ENCODE measurements at places on chromosomes 13 and 19.

GRCh38 chr13:90547272-90547790 lies 800.2 kb upstream of the MIR17HG start:
- no peak for DNase-seq

DNA sequence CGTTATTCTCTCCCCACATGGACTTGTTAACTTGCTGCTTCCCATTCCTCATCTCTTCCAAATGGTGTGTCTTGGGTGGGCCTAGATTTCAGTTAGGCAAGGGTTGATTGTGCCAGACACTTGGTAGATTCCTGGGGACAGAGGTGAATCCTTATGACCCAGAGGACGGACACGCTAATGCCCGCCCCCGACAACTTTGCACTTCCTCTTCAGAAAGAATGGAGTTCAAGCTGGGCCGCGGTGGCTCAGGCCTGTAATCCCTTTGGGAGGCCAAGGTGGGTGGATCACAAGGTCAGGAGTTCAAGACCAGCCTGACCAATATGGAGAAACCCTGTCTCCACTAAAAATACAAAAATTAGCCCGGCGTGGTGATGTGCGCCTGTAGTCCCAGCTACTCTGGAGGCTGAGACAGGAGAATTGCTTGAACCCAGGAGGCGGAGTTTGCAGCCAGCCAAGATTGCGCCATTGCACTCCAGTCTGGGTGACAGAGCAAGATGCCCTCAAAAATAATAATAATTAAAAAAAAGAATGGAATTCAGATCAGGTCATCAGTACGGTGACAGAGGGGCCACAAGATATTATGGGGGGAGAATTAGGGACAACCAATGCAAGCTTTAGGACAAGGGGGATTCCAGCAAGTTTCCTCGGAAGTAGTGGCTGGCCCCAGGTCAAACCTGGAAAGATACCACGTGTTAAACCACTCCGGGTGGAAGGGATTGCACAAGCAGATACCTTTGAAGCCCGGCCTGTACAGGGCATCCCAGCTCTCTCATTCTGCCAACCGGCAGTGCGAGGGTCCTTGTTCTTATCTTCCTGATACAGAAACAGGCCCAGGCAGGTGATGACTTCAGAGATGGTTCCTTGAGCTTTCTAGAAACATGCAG lies 2.7 kb downstream of the MYO9B start:
- no peak for DNase-seq

DNA sequence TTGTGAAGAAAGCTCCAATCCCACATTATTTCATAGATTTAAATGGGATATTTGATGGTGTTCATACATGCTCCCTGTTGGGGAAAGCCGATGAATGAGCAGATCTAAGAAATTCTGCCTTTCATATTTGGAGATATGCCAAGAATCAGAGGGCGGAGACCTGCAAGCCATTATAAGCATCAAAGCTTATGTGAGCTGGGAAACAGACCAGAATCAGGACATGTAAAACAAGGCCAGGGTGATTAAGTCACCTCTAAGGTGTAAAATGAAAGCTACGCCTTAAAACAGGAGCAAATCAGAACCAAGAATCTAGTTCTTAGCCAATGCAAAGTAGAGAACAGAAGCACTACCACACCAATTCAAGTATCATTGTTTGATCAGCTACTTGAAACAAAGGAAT lies 392.4 kb downstream of the DCT start:
- DNase-seq, result no peak

- no peak for DNase-seq
These were observed 7.4 kb downstream of the SLC35E1 start for GRCh38 chr19:16564842-16565241.

- no peak for DNase-seq
These were observed 7.2 kb downstream of the SIN3B start for GRCh38 chr19:16836115-16837034.

GRCh38 chr19:48616491-48617056 lies 1.7 kb upstream of the FAM83E start:
- DNase-seq, result no peak

GRCh38 chr13:33494596-33495204 lies 209.1 kb upstream of the STARD13 start:
- no peak for DNase-seq

GRCh38 chr13:51770681-51771417 lies 33.1 kb downstream of the DHRS12 start:
- DNase-seq, result no peak

GRCh38 chr13:105363261-105364190 lies 1171.9 kb downstream of the EFNB2 start:
- no peak for DNase-seq

Measured in activated effector memory CD4-positive, alpha-beta T cell treated with Interleukin-2 at 50 U/mL for 16 hours (primary cell).